ENCODE measurements at places on chromosomes 13 and 19.

DNA sequence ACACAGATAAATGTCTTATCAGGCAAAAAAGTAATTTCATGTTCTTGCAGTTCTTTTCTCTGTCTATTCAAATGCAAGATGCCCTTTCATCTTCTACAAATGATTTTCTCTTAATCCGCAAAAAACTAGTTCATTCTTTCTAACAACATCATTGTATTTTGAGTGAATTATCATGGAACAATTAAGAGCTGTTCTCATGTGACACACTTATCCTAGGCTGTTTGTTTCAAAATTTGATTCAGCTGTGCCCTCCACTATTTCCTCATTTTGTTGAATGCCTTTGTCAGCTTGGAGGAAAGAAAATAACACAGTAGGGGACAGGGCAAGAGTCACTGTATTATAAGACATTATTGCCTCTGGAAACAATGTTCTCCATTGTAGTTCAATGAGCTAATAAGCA, 396.9 kb downstream of the KCTD12 start:
- no peak for DNase-seq

GRCh38 chr19:54282686-54283470, 2.0 kb upstream of the LILRB2 start:
- DNase-seq, result no peak

DNA sequence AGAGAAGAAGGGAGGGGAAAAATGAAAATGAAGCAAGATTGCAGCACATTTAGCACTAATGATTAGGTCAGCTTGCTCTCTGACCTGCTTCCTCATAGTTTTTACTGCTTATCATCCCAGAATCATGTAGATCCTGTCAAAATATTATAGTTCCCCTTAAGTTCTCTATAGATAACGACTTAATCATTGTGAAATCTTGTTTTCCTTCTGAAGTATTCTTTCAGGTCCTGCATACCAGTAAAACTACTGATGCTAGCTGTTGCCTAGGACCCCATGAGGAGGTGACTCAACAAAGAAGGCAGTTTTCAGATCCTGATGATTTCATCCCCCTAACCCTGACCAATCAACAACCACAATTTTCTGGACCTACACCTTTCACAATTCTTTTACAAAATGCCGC, 1131.7 kb downstream of the SLITRK5 start:
- DNase-seq, result peak; percentile 66

DNA sequence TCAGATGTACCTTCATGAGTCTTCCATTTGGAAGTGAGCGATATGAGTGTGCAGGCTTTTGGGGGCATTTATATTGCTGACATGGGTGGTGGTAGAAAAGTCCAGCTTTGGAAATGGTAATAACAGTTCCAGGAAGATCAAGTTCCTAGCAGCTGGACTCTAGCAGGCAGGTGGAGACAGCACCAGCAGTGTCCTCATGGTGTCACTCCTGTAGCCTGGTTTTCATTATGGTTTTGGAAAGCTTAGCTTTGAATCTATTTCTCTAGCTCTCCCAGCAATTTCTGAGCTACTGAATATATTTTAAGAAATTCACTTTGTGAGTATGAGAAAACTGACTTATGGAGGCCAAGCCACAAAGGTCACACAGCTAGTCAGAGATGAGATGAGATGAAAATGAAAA, 523.2 kb upstream of the HTR2A start:
- no peak for DNase-seq

DNA sequence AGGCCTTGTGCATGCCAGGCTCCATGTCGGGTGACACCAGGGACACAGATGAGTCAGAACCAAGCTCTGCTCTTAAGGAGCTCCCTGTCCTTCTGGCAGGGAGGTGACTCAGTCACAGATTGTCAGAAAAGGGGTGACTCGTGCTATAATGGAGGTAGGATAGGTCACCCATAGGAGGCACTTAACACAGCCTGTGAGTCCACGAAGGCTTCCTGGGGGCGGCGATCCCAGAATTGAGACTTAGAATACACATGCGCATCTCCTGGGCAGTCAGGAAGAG, 19.6 kb downstream of the FUZ start:
- peak; percentile 47 for DNase-seq

- DNase-seq, result no peak
Measured at GRCh38 chr19:41298348-41298964, 11.5 kb upstream of the CCDC97 start.

- DNase-seq, result no peak
Measured at GRCh38 chr19:3698386-3698950, 1.8 kb downstream of the PIP5K1C start.

- peak; percentile 40 for DNase-seq
Measured at GRCh38 chr13:98482476-98483444, 94.1 kb downstream of the STK24 start.

DNA sequence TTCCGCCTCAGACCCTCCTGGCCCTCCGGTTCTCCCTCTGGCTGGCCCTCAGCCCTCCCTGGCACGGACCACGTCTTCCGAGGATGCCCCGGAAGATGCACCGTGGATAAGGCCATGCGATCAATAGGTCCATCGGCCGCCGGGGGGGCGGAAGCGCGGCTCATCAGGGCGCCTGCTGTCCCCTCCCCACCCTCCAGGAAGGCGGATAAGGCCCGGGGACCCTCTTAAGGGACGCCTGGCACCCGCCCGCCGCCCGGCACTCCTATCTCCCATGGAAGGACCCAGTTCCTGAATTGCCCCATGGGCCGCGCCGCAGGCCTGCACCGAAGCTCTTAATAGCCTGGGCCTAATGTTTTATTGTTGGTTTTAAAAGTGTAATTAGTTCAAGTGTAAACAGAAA, 46.2 kb upstream of the TCF3 start:
- no peak for DNase-seq

DNA sequence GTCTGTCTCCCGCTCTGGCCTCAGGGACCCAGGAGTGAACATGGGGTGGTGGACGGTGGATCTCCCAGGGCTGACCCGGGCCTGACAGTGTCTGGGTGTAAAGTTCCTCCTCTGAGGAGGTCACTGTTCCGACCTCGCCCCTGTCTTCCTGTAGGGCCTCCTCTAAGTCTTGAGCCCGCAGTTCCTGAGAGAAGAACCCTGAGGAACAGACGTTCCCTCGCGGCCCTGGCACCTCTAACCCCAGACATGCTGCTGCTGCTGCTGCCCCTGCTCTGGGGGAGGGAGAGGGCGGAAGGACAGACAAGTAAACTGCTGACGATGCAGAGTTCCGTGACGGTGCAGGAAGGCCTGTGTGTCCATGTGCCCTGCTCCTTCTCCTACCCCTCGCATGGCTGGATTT, at the start of gene SIGLEC9:
TSS of gene SIGLEC9 (plus strand) at position 178 of the 400 bp plus-strand sequence. CDS start at position 247, 69 bp downstream.
- DNase-seq, result no peak

GRCh38 chr13:91369441-91369831, 21.9 kb downstream of the MIR17HG start:
- DNase-seq, result no peak

DNA sequence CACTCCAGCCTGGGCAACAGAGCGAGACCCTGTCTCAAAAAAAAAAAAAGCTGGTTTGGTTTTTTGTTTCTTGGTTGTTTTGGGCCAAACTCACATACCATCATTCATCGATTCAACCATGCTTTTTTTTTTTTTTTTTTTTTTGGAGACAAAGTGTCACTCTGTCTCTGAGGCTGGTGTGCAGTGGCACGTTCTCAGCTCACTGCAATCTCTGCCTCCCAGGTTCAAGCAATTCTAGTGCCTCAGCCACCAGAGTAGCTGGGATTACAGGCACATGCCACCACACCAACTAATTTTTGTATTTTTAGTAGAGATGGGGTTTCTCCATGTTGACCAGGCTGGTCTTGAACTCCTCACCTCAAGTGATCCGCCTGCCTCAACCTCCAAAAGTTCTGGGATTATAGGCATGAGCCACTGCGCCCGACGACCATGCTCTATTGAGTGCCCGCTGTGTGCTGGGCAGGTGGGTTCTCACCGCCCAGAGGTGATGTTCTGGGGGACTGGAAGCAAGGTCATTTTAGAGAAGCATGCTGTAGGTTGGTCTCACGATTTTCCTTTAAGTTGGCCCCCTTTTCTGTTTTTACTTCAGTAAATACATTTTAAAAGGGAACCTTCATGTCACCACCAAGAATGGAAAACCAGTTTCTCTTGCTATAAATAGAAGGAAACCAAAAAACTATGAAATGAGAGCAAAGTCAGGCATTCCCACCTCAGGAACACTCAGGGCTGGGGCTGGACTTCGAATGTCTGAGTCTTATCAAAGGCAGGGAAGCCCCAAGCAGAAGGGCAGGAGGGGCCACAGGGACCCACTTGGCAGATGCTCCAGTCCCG, 8.3 kb upstream of the JUND start:
- DNase-seq, result no peak

- no peak for DNase-seq
Measured at GRCh38 chr13:68813180-68813796, 1294.3 kb upstream of the ATXN8OS start.

DNA sequence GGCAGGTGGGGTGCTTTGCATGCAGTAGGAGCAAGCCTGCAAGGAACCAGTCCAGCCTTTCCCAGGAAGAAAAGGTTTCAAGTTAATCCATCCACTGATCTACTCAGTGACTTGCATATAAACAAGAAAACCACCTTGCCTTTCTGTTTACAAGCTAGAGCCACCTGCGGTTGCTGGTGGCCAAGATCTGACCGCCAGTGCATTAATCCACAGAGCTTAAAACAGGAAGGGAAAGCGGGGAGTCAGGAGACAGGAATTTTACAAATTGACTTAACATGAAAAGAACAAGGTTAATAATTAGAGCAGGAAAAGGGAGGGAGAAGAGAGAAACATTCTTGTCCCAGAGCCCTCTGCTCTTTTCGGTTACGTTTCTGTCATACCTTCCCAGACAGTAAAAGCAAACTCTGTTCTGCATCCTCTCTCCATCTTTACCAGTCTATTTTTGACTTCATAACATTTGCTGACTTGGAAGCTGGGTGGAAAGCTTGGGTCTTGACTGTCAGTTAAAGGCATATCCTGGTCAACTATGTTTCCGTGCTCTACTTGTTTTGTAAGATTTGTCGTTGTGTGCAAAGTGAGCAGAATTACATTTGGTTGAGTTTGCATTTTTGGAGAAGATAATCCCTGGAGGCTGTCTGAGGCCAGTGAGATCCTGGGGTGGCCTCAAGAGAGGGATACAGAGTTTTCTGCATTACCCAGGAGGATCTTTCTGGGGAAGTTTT, 760.6 kb downstream of the EFNB2 start:
- peak; percentile 24 for DNase-seq

- DNase-seq, result no peak
Measured at GRCh38 chr13:76012091-76012721, 376.1 kb downstream of the LMO7 start.

GRCh38 chr13:38637576-38637975, 49.3 kb upstream of the FREM2 start:
- DNase-seq, result peak; percentile 76

Measured in epithelial cell of esophagus (primary cell).